GM12878 (cell line): ENCODE measurements at places on chromosomes 3 and 15.

DNA sequence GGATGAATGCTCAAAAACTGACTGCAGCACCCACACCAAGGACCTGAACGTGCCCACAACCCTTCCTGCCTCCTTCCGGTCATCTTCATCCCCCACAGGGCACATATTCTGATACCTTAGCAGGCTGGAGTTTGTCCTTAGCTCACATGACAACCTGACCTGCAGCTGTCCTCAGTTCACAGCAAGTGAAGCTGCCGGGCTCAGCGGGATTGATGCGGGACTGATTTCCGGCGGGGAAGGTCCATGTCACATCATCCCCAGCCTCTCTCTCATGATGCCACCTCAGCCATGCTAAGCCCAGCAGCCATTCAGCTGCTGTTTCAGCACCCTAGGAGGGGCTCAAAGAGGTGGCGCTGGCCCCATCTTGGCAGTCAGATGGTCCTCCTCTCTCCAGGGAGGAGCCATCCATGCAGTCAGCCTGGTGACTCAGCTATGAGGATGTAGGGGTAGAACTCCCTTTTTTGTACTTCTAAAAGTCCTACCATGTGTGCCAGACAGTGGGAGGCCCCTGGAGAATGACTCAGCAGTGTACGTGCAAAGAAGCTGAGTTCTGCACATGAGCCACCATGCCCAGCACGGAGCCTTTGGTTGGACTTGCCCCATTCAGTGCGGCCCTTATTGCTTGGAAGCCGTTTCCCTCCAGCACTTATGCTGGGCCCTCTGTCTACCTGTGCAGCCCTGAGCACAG, 9.5 kb downstream of the CA12 start:
- DNase-seq: no peak

GRCh38 chr15:26128611-26129140, 265.5 kb upstream of the ATP10A start:
- no peak for DNase-seq

DNA sequence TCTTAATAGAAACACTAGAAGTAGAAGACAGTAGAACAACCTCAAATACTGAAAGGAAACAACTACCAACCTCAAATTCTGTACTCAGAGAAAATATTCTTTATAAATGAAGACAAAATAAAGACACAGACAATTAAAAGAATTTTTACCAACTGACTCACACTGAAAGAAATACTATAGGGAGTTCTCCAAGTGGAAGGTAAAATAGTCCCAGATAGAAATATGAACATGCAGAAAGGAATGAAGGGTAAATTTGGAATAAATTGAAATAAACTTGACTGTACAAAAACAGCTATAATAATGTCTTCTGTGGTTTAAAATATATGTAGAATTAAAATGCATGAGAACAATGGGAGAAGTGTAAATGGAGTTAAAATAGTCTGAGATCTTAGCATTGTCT, 36.7 kb upstream of the CCDC174 start:
- DNase-seq: no peak

DNA sequence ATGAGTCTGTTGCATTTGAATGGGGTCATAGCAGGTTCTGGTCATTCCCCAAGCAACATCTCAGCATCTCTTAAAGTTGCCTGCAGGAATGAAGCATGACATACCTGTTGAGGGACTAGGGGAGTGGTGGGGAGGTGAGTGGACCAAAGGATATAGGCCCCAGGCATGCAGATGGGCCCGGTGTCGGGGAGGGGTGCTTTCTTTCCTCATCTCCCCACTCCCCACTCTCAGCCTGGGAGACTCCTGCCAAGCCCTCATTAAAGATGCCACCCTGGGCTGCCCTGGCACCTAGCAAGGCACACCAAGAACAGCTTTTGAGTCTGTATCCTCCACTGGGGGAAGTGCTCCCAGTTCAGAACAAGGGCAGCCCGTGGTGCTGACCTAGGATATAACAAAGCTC, 54.2 kb downstream of the GRIP2 start:
- DNase-seq: no peak

DNA sequence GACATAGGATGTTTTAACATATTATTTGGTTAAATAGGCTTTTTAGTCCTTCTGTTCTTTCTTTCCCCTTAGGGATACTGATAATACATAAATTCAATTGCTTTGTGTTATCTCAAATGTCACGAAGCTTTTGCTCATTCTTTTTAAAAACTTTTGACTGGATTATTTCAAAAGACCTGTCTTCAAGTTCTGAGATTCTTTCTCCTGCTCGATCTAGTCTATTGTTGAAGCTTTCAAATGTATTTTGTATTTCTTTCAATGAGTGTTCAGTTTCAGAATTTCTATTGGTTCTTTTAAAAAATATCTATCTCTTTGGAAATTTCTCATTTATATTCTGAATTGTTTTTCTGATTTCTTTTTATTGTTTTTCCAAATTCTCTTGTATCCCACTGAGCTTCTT, 16.9 kb downstream of the IL20RB start:
- DNase-seq: no peak

DNA sequence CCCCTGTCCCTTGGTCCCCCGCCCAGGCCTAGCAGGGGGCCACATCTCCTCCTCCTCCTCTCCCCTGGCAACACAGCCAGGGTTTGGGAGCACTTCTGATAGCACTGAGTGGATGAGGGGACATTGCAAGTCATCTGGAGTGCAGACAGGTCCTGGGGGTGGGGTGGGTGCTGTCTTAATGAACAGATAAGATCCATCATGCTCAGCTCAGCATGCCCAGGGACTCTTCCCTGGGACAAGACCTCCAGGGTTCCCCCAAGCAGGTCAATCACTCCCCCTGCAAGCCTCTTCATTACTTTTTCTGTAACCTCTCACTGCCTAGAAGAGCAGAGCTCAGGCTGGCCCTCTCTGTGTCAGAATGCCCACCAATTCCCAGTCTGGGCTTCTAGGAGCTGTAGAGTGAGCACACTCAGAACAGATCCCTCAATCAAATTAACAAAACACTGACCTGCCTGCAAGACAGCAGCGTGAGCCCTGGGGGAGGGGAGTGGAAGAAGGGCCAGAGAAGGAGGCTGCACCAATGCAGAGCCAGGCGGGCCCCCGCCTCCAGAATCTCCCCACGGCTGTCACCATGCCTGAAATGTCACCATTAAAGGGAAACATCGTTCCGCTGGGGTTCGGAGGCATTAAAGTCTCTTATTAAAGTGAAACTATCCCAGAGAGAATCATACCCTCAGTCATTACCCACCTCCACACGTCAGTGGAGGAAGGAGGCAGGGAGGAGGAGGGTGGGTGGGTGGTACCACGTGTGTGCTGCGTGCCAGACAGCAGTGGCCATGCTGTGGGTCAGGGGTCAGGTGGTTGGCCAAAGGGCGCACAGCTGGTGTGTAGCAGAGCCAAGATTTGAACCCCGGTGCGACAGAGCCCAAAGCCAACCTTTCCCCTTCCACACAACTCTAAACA, 114.7 kb upstream of the LINGO1 start:
- DNase-seq: no peak

GRCh38 chr15:74982183-74982582, 13.2 kb upstream of the SCAMP5 start:
- DNase-seq: no peak

DNA sequence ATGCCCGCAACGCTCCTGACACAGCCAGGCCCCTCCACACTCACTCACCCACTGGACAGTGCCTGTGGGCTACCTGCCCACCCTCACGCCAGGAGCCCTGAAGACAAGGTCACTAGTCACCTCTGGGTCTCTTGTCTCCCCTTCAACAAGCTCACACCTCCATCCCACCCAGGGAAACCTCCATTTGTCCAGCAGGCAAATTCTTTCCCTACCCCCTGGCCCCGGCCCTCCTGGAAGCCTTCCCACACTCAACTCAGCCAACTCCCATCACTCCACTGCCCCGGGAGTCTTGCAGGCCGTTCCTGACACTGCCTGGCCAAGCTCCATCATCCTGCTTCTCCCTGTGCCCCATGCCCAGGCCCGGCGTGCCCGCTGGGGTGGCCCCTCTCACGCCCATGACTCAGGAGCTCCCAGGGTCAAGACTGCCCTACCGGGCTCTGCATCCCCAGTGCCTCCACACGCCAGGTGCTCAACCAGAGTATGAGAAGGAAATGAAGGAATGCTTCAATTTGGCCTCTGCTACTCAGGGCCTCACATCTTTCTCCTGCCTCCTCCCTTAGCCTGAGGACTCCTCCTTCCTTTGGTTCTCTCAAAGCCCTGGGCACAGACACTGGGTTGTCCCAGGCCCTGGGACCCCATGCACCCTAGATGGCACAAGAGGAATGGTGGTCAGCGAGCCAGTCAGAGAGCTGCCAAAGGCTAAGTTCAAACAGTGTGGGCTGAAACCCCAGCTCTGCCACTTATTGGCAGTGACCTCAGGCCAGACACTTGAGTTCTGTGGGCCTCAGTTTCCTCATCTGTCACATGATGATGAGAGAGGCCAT, 88.6 kb downstream of the SEC22A start:
- DNase-seq: no peak

DNA sequence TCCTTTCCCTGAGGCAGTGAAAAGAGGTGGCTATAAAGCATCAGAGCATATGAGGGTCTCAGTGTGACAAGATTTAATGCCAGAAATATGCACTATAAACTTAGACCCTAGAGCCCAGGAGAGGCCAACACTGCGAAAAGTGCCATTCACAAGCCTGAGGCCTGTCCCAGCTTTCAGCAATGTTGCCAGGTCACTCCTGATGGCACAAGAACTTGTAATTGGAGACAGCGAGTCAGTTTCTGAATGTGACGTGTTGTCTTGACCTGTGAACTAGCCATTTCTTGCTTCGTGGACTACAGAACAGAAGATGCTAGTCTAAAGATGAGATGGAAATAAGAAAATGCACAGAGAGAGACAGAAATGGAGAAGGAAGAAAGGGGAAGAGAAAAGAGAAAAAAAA, 87.9 kb downstream of the WDR72 start:
- no peak for DNase-seq

- no peak for DNase-seq
These were observed 88.5 kb downstream of the MINAR1 start for GRCh38 chr15:79520654-79521053.

GRCh38 chr15:60616147-60616546, 137.2 kb upstream of the ICE2 start:
- no peak for DNase-seq

- no peak for DNase-seq
These were observed 212.0 kb downstream of the NR1D2 start for GRCh38 chr3:24157106-24157505.

GRCh38 chr3:182570946-182571594, 222.2 kb upstream of the ATP11B start:
- DNase-seq: no peak

GRCh38 chr3:146163584-146163983, 2.6 kb upstream of the PLOD2 start:
- DNase-seq: no peak

DNA sequence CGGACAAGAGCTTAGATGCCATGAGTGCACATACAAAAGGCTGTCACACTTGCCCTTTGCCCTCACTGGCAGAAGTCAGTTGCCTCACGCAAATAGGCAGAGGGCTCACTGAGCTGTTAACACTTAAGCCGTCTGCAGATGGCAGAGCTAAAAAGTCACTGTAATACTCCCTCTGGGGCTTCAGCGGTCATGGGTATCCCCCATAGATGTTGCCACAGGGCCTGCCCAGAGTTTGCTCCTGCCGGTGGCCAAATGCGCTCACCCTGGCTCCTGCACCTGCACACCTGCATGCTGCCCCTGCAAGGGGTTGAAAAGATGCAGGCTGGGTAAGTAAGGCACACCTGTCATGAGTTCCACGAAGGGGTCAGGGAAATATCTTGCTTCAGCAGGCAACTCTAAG, 741.5 kb downstream of the EDEM1 start:
- DNase-seq: no peak

DNA sequence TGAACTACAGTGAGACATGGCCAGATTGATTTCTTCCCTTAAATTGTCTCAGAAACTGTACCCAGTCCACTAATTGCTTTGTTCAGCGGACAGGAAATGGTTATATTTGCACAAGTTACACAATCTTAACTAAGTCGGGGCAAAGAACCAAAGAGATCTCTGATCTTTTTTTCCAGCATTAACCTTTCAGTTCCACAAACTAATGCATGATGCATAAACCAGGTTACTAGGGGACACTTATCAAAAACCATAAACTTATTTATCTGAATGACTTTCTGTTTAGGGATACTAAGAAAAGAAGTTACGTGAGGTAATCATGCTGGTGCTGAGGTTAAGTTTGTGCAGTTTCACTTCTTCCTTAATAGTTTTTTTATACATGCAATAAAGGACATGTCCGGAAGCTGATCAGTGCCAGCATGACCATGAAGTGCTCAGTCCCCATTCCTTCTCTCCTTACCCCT, 22.4 kb downstream of the FNDC3B start:
- peak; percentile 84 for DNase-seq

DNA sequence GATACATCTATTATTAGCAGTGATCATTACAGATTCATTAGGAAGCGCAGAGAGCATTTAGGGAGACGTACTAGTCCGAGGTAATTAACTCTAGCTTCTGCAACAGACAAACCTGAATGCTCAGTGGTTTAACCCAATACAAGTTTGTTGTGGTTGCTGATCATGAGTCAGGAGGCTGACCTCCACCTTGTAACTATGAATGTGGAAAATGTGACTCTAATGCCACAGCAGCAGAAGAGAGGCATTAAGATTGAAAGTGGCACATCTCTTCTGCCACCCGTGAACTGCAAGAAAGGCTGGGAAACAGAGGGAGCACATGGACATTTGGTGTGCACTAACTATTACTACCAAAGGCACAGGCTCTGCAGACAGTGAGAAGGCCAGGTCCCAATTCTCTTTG, 71.2 kb upstream of the C3orf80 start:
- DNase-seq: no peak

DNA sequence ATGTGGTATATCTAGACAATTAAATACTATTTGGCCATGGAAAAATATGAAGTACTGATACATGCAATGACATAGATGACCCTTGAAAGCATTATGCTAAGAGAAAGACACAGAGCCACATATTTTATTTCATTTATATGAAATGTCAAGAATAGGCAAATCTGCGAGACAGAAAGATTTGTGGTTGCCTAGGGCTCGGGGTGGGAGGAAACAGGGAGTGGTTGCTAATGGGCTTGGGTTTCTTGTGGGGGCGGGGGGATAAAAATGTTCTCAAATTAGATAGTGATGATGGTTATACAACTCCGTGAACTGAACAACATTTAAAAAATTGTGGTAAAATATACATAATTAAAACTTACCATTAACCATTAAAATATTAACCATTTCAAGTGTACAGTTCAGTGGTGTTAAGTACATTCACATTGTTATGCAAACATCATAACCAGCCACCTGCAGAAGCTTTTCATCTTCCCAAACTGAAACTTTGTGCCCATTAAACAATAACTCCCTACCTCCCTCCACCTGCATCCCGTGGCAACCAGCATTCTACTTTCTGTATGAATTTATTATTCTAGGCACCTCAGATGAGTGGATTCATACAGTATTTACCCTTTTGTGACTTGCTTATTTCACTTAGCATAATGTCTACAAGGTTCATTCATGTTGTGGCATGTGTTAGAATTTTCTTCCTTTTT, 24.3 kb upstream of the ANP32A start:
- DNase-seq: no peak

GRCh38 chr3:4983739-4984510, 4.7 kb downstream of the BHLHE40 start:
- peak; percentile 95 for DNase-seq
